ENCODE measurements at places on chromosomes 16 and 17. TPM values are rescaled to one million over a fixed set of nuclear protein-coding genes. Genes with fewer than 3 reads are reported as not detected.

CDRT15L2 gene
- not detected for polyA plus RNA-seq

CMTM2 gene
- polyA plus RNA-seq = not detected

TBC1D3C gene
- not detected for polyA plus RNA-seq

CCL17 gene
- polyA plus RNA-seq = not detected

C16orf54 gene
- not detected for polyA plus RNA-seq

EPX gene
- polyA plus RNA-seq = not detected

CDH1 gene
- polyA plus RNA-seq = 0.06 TPM

RHBDF1 gene
- 50.2 TPM for polyA plus RNA-seq

CCL4 gene
- polyA plus RNA-seq = not detected

HIC1 gene
- polyA plus RNA-seq = 12.7 TPM

TEX19 gene
- polyA plus RNA-seq = 0.04 TPM

SEPTIN12 gene
- polyA plus RNA-seq = not detected

NAGS gene
- 1.1 TPM for polyA plus RNA-seq

C17orf67 gene
- 0.76 TPM for polyA plus RNA-seq

CPSF4L gene
- not detected for polyA plus RNA-seq

RNF151 gene
- not detected for polyA plus RNA-seq

SLFN11 gene
- polyA plus RNA-seq = 53.3 TPM

ST6GALNAC2 gene
- 0.36 TPM for polyA plus RNA-seq

CES3 gene
- 0.06 TPM for polyA plus RNA-seq

Measured in AG04450 (cell line).